ENCODE measurements at places on chromosomes 5 and 9.

DNA sequence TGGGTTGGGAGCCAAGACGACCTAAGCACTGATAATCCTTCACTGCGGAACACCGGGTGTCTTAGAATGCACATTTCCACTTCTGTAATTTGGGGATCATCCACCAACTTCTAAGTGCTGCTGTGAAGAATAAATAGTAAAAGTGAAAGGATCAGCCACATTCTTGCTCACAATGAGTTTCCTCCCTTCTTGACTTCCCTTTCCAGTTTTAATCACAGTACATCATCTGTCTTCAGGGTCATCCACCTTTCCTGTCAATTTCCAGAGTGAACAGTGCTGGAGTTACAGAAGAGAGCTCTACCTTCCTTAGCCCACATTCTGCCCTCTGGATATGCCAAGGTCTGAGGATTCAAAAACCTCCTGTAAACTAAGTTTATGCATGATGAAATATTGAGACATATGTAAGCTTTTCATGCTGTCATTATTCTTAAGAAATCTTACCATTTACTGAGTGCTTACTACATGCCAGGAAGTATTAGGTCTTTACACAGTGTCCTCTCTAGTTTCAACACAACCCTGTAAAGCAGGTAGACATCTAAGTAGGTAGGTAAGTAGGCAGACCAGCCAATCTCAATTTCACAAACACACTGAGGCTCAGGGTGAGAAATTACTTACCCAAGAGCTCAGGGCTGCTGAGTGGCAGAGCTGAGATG lies 105.2 kb downstream of the CDK5RAP2 start:
- DNase-seq = peak; percentile 55

DNA sequence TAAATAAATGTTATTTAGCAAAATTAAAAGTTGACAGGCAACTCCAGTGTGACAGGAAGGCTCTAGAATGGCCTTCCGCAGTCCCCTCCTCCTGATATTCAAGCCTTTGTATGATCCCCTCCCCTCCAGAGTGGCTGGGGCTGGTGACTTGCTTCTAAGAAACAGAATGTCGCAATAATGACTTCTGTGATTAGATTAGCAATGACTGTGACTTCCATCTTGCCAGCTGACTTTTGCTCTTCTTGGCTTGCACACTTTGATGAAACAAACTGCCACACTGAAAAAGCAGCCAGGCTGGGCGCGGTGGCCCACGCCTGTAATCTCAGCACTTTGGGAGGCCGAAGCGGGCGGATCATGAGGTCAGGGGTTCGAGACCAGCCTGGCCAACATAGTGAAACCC lies 106.5 kb upstream of the LARP1 start:
- DNase-seq = peak; percentile 31

DNA sequence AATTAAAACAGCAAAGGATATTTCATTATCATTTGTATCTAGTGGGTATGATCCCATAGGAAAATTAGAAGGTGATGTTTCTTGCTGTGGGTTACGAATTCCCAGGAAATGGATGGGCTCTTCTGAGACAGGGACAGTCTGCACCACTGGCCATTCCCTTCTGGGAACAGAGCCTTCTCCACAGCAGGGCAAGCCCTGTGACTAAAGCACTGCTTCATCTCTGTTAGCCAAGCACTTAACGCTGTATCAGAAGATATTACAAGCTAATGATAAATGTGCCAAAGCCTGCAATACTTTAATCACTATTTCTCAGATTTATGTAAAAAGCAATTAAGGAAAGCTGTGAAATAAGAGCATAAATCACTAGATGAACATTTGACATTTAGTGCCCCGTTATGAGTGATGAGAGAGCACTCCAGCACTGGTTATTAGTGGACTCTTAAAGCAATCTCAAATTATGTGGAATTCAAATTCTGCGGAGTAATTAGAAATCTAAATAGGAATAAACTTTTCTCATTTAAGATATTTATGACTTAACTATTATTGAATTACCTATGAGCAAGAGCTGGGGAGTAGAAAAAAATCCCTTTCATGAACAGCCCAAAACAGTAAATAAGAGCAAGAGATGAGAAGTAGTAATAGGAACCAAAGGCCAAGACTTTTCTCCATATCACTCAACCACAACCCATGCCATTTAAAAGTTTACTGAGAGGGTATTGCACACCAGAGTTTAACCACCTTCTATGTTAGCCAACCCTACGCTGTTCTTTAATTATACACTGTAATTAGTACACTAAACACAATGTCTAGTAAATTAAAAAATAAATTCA lies 49.2 kb downstream of the FAM240B start:
- DNase-seq = no peak

- no peak for DNase-seq
Observed at GRCh38 chr9:99973455-99973854, 67.0 kb downstream of the STX17 start.

GRCh38 chr5:135705941-135706466 lies 127.2 kb upstream of the CXCL14 start:
- DNase-seq = no peak

- no peak for DNase-seq
Observed at GRCh38 chr9:95634536-95634935, 117.8 kb upstream of the PTCH1 start.

DNA sequence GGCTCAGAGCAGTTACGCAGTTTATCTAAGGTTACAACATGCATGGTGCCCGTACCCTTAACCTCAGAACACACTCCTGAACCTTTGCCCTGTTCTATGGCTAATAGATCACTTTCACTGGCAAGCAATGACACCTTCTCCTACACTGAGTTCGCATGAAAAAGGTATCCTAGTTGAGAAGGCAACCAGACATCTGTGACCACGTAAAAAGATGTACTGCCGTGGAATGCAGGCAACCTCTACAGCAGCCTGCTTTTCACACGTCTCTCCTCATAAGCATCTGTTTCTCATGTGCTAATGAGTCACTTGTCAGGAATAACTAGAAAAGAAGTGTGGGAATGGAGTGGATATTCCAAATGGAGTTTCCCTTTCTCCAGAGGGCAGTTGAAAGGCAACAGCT lies 71.4 kb downstream of the FBXO38 start:
- DNase-seq = no peak

DNA sequence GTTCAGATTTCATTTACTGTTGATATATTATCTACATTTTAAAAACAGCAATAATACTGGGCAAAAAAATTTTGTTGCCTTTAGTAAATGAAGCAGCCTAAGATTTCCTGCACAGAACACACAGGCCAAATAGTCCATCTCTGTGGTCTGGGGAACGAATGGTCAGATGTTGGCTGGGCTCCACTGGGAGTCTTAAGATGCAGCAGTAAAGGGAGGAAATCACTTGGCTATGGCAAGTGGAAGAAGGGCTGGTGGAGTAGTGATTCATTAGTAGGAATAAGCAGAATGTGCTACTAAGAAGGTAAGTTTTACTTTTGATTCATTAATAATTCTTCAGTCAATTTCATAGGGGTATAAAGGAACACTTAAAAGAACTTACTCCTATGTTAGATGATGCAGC lies 91.1 kb upstream of the ARRDC3 start:
- DNase-seq = peak; percentile 3

GRCh38 chr9:71929791-71930440 lies 18.5 kb downstream of the C9orf85 start:
- no peak for DNase-seq

DNA sequence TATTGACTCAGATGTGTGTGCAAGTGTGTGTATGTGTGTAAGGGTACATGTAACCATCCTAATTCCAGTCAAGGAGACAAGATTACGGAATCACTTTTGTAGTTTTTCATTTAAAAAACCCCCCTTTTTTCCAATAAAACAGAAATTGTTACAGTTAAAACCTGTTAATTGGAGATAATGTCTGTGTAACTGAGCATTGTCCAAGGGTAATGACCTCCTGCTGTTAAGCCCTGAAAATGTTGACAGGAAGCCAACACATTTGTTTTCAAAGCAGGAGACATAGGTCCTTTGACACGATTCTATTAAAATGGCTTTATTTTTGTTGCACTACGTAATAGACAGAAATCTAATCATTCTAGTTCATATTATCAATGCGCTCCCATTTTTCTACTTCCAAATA lies 457.3 kb upstream of the ARRDC3 start:
- DNase-seq = no peak

- no peak for DNase-seq
Observed at GRCh38 chr9:78040726-78041125, 9.1 kb upstream of the GNAQ start.

GRCh38 chr9:75896193-75896592 lies 5.7 kb downstream of the PCSK5 start:
- DNase-seq = peak; percentile 18

DNA sequence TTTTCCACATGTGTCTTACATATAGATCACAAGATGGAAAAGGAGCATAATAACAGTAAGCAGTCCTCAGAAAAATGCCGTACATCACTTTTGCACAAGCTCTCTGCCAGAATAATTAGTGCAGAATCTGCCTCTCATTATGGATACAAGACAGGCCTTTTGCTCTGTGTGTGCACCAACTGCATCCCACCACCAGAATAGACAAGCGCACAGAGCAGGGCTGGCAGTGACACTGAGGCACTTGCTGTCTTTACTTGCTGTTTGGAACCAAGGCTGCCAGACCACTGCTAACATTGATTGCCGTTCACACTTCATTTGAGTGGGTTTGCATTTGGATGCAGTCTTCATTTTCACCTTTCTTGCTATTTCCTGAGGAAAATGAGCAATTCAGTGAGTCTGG lies 741.3 kb downstream of the TLE1 start:
- DNase-seq = no peak

DNA sequence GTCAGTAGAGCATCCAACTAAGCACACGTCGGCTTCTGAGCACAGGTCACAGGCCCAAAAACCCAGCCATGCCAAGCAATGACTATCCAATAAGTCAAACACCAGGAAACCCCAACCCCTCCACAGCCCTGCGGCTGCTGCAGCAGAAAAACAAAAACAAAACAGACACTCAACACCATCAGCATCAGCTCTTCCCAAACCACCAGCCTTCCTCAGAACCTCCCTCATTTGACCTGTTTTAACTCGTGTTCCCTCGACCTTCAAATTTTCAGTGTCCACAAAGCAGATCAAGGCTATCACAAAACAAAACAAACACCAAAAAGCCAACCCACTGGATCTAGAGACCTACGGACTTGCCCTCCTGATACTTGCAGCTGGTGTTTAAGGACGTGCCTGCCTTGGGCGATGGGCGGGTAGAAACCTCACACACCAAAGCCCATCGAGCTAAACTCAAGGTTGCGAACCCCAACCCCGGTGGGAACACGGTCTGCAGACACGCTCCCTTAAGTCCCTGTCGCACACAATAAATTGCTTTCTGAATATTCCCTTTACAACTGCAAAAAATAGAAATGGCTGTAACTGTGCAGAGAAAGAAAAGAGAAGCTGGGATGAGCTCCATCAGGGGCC lies 247.1 kb upstream of the ANKRD55 start:
- DNase-seq = no peak

DNA sequence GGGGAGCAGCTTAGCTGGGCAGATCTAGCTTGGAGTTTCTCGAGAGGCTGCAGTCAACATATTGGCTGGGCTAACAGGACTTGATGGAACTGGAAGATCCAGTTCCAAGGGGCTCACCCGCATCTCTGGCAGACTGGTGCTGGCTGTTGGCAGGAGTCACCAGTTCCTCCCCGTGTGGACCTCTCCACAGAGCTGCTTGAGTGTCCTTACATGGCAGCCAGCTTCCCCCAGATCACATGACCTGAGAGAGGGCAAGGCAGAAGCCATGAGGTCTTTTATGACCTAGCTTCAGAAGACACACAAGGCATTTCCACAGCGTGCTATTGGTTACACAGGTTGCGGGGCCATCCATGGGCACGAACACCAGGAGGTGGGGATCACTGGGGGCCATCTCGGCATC lies 26.4 kb upstream of the RXRA start:
- no peak for DNase-seq

- no peak for DNase-seq
Observed at GRCh38 chr9:122007837-122008236, 85.3 kb downstream of the TTLL11 start.

DNA sequence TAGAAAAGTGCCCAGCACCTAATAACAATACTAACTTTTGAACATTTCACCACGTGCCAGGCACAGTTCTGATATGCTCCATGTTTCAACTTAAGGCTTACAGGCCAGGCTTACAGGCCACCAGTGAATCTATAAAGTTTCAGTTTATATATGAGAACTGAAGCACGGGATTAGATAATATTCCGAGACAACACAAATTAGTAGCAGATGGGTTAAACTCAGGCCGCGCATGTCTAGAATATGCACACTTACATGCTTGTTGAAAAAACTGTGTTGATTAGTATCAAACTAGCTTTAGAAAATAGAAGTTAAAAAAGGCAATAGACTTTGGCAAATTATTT lies 587.9 kb downstream of the MTRR start:
- no peak for DNase-seq

- no peak for DNase-seq
Observed at GRCh38 chr5:142800776-142801494, 30.8 kb downstream of the ARHGAP26 start.

- no peak for DNase-seq
Observed at GRCh38 chr9:28267351-28267750, 694.1 kb upstream of the C9orf72 start.

GRCh38 chr5:174355208-174355612 lies 309.7 kb downstream of the NSG2 start:
- DNase-seq = peak; percentile 97

DNA sequence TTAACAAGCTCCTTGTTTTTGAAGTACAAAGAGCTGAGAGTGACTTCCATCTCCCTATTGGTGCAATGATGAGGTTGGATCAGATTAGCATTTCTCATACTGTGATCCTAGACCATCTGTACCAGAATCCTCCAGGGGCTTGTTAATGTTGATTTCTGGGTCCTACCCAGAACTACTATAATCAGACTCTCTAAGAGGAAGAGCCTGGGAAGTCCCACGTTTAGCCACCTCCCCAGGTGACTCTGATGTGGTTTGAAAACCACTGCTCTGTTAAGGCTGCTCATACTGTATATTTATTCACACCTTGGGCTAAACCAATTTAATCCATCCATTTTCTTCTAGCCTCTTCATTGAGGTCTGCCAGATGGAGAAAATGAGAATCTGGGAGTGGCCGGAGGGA lies 49.6 kb upstream of the SMIM32 start:
- DNase-seq = no peak

- no peak for DNase-seq
Observed at GRCh38 chr9:18896531-18897179, 136.4 kb downstream of the SAXO1 start.

DNA sequence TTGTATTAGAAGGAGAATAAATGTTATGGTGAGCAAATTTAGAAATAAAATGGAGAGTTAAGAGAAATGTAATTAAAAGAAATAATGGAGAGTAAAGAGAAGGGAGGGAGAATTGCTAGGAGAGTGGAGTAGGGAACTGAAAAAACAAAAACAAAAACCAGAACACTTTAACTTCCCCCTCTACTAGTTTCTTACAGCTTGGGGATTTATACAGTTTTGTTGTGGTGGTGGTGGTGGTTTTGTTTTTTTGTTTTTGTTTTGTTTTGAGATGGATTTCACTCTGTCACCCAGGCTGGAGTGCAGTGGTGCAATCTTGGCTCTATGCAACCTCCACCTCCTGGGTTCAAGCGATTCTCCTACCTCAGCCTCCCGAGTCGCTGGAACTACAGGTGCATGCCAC lies 322.4 kb downstream of the TMEM167A start:
- DNase-seq = no peak
